Breast epithelium (tissue), 4 donors: ENCODE measurements at places on chromosomes 12 and 14.

DNA sequence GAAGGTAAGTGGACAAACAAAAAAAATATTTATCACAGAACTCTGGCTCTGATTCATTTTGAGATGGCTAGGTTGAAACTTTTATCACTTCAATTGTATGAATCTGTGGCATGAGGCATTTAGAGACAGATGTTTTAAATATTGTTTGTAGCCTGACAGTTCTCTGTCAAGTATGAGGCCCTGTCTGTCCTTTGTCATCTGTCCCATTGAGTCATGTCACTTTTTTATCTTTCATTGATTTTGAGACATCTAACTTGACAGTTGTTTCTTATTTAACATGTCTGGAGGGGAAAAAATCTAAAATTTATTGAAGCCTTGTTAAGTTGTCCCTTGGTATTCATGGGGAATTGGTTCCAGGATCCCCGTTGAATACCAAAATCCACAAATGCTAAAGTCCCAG, 829.5 kb downstream of the FSCB start:
- no peak for DNase-seq

DNA sequence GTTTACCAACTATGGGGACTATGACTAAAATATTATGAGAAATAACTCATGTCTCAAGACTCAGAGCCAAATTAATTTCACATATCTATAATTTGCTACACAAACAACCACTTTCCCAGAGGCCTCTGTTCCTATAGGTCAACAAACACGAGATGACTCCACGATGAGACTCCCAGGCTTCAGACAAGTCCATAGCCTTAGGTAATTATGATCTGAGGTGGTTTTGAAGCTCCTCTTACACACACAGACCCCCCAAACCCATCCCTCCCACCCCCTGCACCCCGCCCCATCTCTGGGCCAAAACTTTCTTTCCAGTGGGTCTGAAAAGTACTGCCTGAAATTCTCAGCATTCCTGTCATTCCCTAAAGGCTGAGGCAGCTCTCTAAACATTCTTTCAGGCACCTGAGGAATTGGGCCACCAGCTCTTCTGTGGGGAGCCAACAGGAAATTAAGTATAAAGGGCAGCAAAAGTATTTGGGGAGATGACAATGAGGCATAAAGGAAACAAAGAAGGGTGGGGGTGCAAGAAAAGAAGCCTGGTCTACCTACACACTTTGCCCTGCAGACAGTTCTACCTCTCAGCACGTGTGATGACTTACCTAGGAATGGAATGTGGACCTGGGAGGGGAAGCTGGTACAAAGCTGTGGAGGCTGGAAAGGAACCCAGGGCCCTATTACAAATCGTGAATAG, 143.6 kb downstream of the PAWR start:
- DNase-seq: no peak

DNA sequence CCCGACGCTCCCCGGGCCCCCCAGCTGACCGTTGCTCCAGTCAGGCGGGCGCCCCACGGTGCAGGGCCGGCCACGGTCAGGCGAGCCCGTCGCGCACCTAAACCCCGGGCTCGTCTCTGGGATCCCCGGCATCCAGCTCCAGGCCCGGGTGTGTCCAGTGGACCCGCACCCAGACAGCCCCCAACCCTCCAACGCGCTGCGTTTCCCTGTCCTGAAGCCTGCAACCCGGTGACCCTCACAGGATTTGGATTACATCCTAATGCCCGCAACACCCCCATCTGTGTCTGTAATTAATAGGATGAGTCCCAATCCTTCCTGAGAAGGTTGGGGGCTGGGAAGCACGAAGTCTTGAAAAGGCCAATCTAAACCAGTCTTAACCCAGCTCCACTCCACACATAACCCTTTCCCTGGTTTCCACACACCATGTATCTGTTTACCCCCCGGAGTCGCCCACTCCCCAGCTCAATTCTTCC, 10.4 kb downstream of the CPNE6 start:
- DNase-seq: no peak

DNA sequence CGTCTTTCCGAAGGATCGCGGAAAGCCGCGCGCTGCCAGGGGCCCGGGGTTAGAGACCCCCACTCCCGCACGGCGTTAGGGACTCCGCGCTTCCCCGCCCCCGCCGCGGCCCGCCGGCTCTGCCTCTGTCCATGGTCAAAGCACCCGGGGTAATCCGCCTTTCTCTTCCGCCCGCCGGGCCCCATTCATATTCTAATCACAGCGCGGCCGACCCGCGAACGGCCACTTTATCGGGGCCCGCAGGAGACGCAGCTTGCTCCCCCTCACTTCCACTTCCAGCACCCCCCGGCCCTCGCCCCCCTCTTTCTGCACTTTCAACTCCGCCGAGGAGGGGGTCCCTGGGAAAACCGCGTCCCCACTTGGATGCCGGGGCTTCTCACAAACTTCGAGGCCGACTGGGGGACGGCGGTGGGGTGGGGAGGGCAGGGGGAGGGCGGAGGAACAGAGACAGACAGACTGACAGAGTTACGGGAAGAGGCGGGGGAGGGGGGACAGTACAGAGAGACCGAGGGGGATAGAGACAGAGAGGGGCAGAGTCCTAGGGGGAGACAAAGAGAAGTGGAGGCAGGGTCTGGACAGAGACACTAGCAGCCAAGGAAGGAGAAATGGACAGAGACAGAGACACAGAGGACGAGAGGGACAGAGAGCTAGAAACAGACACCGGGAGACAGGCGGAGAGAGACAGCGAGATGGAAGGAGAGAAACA, 1.1 kb upstream of the RFX4 start:
- no peak for DNase-seq

GRCh38 chr12:90036637-90037036, 328.0 kb upstream of the ATP2B1 start:
- no peak for DNase-seq

GRCh38 chr14:104140463-104141331, 2.3 kb downstream of the KIF26A start:
- no peak for DNase-seq

DNA sequence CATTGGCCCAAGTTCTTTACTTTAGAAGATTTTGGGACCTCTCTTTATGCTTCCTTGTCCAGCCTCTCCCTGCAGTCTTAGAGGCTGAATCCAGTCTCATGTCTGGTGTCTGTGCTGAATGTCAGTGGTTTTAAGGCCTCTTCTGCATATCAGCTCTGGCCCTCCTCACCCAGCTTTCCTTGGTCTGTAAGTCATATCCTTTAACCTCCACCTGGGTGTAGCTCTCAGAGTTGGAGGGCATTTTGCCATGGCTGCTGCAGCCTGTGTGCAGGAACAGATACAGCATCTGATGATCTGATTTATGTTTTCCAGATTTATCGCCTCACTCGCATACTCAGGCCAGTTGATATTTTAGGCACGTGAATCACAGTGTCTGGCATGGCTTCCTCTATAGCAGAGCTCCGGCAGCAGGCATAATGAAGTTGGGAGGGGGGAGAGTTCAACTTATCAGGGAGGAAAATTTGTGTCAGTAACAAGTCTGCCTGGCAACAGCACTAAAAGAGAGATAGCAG, 335.0 kb downstream of the PCNX1 start:
- no peak for DNase-seq

DNA sequence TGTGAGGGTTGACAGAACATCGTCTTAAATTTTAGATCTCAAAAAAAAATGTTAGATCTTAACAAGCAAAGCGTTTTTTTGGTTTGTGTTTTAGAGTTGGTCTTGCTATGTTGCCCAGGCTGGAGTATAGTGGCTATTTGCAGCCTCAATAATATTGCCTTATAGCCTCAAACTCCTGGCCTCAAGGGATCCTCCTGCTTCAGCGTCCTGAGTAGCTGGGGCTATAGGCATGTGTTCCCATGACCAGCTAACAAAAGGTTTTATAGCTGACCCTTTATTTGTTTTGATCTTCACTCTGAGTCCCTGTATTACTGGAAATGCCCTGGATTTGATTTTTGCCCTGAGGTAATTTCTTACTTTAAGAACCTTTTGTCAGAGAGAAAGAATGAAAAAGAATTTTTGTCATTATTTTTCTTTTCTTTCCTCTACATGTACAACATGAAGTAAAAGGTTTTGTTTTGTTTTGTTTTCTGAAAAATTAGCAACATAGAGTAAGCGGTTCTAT, 5.2 kb downstream of the INHBC start:
- DNase-seq: no peak

DNA sequence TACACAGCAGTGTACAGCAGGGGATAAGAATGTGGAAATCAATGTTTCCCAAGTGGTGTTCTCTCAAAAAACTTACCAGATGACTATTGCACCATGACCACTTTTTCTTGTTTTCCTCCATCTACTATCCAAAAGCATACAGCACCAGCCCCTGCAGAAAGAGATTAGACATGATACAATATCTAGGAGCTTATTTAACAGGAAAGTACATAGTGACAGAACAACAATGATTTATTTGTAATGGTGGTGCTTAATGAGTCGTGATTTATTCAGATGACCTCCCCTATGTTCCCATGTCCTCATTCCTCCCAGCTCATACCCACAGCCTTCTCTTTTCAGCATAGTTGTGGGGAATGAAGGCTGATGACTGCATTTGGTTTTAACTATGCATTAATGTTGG, 413.6 kb downstream of the BTG1 start:
- no peak for DNase-seq

GRCh38 chr14:58747181-58747580, 109.4 kb downstream of the DACT1 start:
- peak; percentile 49 for DNase-seq

DNA sequence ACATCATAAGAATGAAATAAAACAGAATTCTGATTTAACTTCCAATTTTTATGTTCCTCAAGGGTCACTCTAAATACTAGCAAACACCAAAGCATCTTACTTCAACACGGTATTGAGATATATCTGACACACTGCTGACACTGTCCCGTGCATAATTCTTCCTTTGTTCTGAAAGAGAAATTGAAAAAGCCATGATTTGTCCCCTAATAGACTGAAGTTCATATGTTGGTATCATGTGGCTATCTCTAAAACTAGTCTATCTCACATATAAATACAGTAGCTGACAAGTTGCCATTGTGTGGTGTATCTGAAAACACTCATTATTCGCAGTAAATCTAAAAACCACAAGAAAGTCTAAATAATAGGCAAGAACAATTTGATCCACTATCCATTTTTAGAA, 118.4 kb downstream of the EPS8 start:
- DNase-seq: no peak

DNA sequence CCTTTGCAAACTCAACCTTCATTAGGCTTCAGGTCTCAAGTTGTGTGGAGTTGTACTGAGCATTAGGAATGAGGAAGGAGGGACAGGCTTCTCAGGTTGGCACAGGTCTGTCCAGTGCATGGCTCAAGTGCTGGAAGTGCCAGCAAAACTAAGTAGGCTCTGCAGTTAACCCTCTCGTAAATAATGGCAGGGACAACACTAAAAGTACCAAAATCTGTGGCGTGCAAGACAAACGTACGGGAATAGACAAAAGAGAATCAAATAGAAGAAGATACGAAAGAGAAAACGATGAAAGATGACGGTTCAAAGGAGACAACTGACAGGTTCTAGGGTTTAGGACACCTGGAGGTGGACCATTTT, 612 bp downstream of the TRAPPC6B start:
- DNase-seq: no peak

DNA sequence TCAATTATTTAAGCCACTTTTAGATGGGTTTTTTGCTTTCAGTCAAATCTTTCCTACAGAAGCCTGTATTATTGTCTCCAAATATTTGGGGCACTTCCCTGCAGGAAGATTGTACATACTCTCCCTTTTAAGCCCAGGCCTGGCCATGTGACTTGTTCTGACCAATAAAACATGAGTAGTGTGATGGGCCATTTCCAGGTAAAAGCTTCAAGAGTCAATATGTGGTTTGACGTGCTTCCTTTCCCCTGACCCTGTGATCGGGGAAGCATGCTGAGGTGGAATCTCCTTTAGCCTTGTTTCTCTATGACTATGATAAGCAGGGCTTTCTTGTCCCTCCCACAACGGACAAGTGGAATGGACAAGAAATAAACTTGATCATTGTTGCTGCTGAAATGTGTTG, 14.2 kb upstream of the NIN start:
- no peak for DNase-seq

- no peak for DNase-seq
Observed at GRCh38 chr12:52600941-52601481, at the start of gene KRT72. TSS of gene KRT72 (minus strand) at chr12:52601463. CDS start at chr12:52601452, 11 bp downstream.

- no peak for DNase-seq
Observed at GRCh38 chr12:94690198-94690771, 39.9 kb upstream of the TMCC3 start.

DNA sequence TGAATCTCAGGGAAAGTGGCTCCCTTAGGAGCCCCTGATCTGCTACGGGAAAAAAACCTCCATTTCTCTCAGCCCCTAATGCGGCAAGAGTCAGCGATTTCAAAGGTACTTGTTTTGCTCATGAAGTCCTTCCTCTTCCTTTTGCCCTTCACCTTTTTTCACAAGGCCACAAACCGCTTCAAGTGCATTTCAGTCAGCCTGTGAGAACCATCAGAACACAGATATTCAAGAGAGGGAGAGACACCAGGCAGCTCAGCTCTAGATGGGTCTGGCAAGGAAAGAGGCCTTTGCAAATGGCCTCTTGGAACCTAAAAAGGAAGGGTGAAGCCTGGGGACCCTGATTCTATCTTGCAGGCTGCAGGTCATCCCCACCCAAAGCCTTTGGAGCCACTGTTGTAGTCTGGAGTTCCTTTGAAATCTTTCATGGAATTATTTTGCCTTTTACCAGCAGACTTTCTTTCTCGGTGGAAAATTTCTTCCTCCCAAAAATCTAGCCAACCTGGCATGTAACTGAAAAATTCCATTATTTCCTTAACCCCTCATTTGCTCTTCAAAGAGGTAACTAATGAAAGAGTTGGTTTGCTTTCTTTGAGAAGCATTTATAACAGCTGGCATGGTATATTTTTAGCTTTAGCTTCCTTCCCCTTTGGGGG, 145.0 kb downstream of the SAMD4A start:
- DNase-seq: no peak

DNA sequence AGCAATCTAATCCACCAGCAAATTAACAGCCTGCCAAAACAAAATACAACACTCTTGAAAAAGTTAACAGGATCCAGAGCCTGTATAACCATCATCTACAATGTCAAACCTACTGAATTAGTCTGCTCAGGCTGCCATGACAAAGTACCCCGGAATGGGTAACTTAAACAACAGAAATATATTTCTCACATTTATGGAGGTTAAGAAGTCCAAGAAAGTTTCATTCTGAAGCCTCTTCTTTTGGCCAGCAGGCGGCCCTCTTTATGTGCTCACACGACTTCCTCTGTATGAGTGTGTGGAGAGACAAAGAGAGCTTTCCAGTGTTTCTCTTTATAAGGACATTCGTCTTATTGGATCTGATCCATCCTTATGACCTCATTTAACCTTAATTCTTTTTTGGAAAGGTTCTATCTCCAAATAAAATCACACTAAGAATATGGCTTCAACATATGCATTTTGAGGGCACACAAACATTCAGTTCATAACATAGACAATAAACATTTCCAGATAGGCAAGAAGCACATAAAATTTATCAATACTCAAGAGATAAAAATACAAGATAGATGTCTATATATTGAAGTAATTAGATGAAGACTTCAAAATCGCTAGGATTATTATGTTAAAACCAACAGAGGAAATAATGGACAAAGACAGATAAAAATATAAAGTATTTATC, 5.9 kb upstream of the RERG start:
- no peak for DNase-seq

- peak; percentile 100 for DNase-seq
Observed at GRCh38 chr12:53500776-53501614, at the start of gene TARBP2. TSS of gene TARBP2 (plus strand) at chr12:53501283. CDS start at chr12:53501409, 126 bp downstream.
